ENCODE measurements at places on chromosomes 11 and 22. TPM values are rescaled to one million over a fixed set of nuclear protein-coding genes. Genes with fewer than 3 reads are reported as not detected.
A peak's percentile ranks its signal among the peaks of the same experiment; 100 is the strongest.

Gene PGA5
- total RNA-seq = not detected

Gene TSSK2
- not detected for total RNA-seq

- DNase-seq = no peak
These were observed 336.8 kb downstream of the GUCY1A2 start for GRCh38 chr11:106681435-106681834.

- peak; percentile 35 for DNase-seq
These were observed 29.2 kb downstream of the SC5D start for GRCh38 chr11:121321614-121322243.

DNA sequence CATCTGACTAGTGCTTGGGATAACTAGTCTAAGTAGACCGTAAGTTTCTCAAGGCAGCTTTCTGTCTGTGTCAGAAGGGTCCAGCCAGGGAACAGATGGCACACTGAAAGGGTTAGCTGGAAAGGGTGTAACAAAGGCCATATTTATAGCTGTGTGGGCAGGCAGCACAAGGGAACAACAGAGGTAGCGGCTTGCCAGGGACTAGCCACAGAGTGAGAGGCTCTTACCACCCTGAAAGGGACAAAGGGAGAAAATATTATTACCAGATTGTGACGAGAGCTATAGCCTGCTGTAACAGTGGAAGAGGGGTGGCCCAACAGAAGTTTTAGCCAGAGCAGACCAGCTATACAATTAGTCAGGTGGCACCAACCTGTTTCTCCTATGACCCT is 129.4 kb downstream of the CCDC34 start:
- DNase-seq = no peak

DNA sequence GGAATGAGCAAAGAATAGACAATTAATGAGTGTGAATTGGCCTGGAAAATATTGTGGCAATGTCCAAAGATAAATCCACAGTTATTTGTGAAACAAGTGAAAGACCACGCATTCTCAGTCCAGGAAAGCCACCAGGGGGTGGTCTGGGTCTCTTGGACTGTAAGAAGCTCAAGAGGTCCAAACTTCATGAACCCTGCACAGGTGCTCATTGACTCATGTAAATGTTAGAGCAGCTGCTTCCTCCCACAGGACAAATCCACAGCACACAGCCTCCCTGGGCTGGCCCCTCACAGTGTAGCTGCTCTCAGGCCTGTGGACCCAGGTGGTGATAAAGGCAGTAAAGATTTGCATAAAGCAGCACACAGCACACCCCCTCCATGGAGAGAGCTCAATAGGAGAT is 114.0 kb downstream of the ZNF280B start:
- DNase-seq = no peak

GRCh38 chr11:100956351-100956750 is 173.3 kb downstream of the PGR start:
- no peak for DNase-seq

GRCh38 chr11:115665175-115665821 is 161.1 kb upstream of the CADM1 start:
- no peak for DNase-seq

- no peak for DNase-seq
These were observed 252.8 kb downstream of the JRKL start for GRCh38 chr11:96642583-96642982.

DNA sequence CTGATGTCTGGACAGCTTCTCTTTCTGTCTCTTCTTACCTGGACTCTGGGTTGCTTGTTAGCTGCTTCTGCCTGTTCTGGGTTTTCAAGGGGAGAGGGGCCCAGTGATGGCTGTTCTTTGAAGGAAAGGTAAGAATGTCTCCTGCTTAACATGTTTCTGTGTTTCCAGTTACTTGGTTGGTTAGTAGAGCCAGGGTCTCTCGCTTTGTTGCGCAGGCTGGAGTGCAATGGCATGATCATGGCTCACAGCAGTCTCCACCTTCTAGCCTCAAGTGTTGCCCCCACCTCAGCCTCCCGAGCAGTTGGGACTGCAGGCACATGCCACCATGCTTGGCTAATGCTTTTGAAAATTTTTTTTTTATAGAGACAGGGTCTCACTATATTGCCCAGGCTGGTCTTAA is 126.6 kb downstream of the BCR start:
- DNase-seq = no peak

Data from fibroblast of the aortic adventitia (primary cell).